Epithelial cell of esophagus (primary cell): ENCODE measurements at places on chromosomes 2 and 18.

DNA sequence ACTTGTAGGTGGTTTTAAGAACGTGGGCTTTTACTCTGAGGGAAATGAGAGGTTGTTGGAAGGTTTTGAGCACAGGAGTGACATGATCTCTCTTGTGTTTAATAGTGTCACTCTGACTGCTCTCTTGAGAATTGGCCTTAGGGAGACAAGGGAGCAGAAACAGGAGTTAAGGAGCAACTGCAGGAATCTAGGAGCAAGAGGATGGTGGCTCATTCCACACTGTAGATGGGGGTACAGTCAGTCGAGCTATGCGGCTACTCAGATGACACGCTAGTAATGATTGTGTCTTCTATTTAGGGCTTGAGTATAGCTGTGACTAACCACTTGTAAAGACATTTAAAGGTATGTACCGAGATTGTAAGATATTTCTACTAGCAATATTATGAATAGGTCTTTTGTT, 87.4 kb downstream of the RPRM start:
- no peak for DNase-seq

DNA sequence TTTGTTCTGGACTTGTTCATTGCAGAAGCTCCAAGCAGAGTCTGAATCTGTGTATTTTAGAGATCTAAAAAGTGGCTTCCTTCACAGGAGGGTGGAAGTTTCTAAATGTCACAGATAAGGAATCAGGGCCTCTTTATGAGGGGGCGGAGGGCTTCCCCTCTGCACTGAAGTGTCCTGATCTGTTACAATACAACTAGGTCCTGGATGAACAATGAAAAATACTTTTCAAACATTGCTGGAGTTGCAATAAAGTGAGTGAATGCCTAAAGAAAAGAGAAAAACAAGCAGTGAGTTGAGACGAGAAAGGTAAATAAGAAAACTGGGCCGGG, 179.3 kb upstream of the HDAC4 start:
- no peak for DNase-seq

DNA sequence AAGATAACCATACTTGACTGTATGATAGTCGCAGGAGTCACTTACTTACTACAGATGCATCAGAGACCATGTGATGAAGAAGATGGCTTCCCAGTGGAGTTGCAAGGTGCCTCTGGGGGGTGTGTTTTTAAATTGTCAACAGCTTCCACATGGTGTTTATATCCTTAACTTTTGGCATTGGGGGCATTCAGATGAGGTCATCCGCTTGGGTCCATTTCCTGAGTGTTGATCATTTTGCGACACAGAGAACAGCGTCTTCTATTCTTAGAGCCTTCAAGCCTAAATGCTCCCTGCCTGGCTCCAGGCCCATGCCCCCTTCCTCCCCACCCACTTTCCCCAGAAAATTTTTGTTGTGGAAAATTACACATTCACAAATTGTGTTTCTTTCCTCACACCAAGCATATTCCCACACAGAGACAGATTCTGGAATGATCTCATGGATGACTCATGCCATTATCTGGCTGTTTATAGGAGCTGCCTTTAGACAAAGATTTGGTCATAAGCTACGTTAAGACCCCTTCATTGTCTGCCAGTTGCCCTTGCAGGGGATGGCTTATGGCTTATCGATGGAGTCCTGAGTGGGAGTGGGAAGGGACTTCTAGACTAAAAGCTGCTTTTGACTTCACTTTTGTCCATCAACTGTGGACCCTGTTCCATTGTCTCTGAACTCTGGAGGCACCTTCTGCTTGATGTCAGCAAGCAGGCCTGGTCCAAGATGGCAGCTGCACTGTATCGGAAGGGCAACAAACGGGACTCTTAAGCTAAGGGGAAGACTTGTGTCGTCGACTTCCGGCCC, 91.8 kb downstream of the CABLES1 start:
- DNase-seq, result peak; percentile 61

- DNase-seq, result no peak
These were observed 76.9 kb upstream of the PPP1CB start for GRCh38 chr2:28674713-28675068.

DNA sequence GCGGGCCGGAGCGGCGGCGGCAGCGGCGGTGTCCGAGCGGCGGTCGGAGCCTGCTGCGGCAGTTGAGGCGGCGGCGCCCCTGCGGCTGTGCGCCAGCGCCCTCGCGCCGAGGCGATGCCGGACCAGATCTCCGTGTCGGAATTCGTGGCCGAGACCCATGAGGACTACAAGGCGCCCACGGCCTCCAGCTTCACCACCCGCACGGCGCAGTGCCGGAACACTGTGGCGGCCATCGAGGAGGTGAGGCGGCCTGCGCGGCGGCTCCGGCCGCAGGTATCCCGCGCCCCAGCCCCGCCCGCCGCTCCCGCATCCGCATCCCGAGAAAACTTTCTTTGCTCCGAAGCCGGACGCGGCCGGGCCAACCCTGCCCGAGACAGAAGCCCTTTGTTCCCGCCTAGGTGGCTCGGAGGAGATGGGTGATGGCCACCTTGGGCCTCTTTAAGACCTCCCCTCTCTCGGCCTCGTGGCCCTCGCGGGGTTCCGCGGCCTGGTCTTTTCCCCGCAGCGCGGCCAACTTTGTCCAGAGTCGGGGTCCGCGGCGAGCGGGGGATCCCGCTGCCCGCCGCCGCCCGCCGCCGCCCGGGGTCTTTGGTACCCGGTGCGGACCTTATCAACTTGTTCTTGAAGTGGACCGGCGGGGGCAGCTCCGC, 504 bp downstream of the ASAP2 start:
- peak; percentile 29 for DNase-seq

DNA sequence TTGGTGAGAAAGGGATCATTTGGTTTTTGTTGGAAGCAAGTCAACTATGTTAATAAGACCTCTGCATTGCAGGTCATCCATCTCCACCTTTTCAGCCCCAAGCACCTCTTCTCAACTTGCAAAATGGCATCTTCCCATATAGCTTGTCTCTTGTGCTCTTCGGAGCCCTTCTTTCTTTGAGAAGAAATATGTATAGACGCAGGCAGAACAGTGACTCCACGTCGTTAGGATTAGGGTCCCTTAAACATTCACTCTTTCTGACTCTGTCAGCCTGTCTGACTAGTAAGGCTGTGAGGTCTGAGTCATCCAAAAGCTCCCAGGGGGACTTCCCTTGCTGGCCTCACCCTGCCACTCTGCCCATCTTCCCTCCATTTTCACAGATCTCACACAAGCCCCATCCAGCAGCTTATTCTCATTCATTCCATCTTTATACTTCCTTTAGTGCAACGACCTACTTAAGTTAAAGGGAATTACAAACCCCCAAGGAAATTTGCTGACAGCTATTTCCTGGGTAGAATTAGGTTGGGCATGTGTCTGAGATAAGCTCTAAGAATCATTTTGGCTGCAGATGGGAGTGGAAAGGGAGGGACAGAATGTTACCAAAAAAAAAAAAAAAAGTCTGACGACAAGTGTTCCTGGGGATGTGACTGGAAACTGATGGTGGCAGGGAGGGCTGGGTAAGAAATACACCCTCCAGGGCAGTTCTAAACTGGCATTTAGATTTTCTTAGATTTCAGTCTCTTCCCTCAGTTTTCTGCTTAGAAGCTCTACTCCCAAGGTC, 37.7 kb upstream of the MEX3C start:
- peak; percentile 80 for DNase-seq

- peak; percentile 35 for DNase-seq
These were observed 149.7 kb upstream of the ZNF236 start for GRCh38 chr18:76672627-76673026.

DNA sequence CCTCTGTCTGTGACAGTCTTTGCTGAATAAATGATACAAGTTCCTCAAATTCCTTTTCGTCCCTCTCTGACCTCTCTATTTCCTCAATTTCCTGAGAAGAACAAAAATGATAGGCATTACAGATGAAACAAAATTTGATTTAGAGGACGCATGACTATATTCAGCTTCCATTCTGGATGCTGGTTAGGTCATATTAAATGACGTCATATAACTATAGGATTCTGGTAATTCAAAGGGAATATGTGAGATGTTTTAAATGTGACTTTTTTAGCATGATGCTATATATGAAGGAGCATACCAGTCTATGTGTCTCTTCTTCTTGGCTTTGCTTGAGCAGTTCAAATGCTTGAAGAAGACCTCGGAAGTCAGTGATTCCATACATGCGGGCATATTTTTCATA, 102.3 kb downstream of the TTN start:
- DNase-seq, result no peak

DNA sequence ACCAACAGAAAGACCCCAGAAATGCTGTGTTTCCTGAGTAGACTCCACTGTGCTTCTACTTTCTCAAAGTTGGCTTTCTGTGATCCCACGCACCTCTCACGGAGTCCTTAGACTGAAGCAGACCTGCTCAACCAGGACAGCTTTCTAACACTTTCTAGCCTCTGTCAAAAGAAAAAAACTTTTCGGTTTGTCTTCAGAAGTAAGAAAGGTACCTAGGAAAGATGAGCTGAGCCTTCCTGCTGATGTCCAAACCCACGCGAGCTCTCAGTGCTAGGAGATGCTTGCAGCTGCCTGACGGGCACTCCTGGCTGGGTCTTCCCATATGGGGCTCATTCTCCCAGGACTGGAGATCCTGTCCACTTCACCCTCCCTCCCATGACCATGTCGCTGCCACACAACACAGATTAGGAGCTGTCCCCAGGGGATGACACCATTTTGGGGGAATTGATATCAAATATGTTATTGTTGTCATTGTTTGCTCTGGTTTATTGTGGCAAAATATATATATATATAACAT, 49.2 kb upstream of the DAPL1 start:
- DNase-seq, result no peak

- DNase-seq, result no peak
These were observed 4.9 kb upstream of the HS6ST1 start for GRCh38 chr2:128323555-128323931.

DNA sequence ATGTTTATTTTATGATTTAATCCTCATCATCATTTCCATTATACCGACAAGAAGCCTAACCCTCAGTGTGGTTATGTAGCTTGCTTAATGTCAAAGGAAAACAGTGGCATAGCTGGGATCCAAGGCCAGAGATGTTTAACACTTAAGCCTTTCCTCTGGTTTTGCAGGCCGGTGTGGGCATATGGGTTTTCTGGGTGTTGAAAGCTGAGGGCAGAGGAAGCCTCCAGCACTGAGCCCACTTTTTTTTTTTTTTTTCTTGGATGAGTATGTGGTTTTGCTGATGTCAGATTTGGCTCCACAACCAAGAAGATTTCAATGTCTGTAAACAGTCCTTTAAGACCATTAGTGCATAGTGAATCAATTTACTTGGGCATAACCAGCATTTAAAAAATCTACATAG, 41.3 kb downstream of the LHCGR start:
- no peak for DNase-seq

- no peak for DNase-seq
These were observed 33.7 kb downstream of the STARD6 start for GRCh38 chr18:54323970-54324369.

GRCh38 chr2:37827455-37827854, 97.6 kb upstream of the RMDN2 start:
- no peak for DNase-seq

- DNase-seq, result no peak
These were observed 43.0 kb upstream of the MGAT4A start for GRCh38 chr2:98773907-98774306.

- DNase-seq, result peak; percentile 54
These were observed 37.2 kb upstream of the DNMT3A start for GRCh38 chr2:25378731-25379490.

- no peak for DNase-seq
These were observed 324.3 kb upstream of the PKDCC start for GRCh38 chr2:41723526-41723925.

GRCh38 chr2:193793914-193794313, 1599.2 kb upstream of the TMEFF2 start:
- peak; percentile 71 for DNase-seq

GRCh38 chr2:17599617-17600016, 59.1 kb downstream of the VSNL1 start:
- DNase-seq, result peak; percentile 70
